ENCODE measurements at places on chromosomes 2 and 18.

- DNase-seq, result no peak
Observed at GRCh38 chr2:26317377-26318105, 28.4 kb upstream of the SELENOI start.

GRCh38 chr18:68263481-68263880 is 451.4 kb downstream of the TMX3 start:
- no peak for DNase-seq

- DNase-seq, result no peak
Observed at GRCh38 chr2:227479865-227480475, 8.0 kb downstream of the AGFG1 start.

DNA sequence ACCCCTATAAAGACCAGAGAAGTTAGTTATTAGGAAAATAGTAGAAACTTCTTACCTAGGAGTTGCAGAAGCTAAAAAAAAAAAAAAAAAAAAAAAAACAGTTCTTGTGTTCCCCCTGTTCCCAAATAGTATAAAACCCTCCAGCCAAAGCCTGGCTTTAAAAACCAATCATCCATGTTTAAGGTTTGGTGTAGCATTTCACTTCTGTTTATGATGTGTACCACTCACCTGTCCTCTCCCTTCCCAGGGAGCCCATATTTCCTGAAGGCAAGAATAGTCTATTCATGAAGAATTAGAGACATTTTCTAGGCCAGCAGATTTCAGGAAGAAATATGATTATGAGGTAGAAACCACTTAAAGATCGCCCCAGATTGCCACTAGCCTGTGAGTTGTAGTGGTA is 273.6 kb downstream of the SETBP1 start:
- peak; percentile 21 for DNase-seq

GRCh38 chr2:150286730-150287362 is 200.6 kb downstream of the RND3 start:
- DNase-seq, result no peak

GRCh38 chr2:174635776-174636404 is 38.3 kb upstream of the WIPF1 start:
- DNase-seq, result no peak

DNA sequence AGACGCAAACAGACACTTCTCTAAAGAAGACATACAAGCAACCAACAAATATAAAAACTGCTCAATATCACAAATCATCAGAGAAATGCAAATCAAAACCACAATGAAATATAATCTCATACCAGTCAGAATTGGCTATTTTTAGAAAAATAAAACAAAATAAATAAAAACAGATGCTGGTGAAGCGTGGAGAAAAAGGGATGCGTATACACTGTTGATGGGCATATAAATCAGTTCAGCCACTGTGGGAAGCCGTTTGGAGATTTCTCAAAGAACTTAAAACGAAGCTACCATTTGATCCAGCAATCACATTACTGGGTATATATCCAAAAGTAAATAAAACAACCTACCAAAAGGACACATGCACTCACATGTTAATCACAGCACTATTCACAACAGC is 206.2 kb downstream of the HNMT start:
- DNase-seq, result no peak

DNA sequence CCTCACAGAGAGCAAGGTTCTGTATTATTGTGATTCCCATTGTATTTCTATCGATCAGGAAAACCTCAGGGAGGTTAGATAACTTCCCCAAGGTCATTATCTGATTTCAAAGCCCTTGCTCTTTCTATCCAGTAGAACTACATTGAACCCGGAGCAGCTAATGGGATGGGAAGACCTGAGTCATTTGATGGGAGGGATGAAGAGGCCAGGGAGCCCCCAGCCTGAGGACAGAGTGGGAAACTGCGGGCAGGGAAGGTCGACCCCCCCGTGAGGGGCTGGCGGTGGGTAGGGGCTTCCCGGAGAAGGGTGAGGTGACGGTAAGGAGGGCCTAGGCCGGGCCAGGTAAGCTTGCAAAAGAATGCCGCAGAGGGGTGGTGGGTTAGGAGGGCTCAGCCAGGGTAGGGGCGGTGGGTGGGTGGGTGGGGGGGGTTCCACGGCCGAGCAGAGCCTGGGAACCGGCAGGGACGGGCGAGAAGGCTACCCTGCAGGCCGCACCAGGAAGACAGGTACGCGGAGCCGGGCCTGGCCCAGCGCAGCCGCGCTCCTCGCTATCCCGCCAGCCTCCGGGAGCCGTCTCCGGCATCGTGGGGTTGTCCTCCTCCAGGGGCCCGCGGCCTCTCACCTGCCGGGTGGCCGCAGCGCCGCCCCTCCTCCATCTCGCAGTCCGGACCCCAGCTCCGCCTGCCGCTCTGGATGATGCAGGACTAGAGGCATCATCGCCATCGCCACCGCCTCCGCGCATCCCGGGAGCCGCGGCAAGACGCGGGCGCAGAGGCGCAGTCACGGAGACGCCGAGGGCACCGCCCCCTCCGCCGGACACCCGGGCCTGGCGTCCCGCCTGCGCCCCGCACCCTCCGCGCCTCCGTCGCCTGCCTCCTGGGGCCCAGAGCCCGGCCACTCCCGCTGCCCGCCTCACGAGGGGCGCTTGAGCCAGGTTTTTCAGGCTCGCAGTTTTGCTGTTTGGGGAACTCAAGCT is at the start of gene GPR75:
TSS of gene GPR75 (minus strand) at position 762 of the 976 bp plus-strand sequence. CDS start 5,211 bp downstream, outside the sequence.
- DNase-seq, result no peak

- DNase-seq, result no peak
Observed at GRCh38 chr2:50215736-50216135, 816.2 kb downstream of the NRXN1 start.

DNA sequence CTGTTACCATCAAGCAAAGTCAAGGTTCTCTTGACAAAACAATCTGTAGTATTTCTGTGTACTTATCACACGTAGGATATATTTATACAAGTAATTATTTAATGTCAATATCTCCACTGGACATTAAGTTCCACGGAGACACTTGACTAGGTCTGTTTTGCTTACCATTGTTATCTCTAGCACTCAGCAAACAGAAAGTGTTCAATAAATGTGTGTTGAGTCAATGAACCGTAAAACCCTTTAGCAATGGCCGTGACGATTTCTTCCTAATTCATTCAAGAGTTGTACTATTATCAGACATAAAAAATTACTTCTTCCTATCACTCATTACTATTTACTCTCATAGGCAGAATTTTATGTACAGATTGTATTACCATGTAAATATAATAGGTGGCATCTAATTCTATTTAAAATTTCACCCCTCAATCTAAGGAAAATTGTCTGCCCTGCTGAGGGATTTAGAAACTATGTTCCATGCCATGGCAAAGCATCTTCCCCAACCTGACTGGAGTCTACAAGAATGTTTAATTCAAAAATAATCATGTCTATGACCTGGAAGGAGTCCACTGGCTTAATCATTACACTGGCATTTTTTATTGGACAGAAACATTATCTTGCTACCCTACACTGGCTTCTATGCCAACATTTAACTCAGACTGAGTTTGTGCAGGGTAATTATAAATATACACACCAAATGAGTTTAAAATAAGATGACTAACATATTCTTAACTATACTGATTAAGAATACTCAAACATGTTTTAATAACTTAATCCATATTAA is 301.9 kb downstream of the ZEB2 start:
- DNase-seq, result peak; percentile 82

DNA sequence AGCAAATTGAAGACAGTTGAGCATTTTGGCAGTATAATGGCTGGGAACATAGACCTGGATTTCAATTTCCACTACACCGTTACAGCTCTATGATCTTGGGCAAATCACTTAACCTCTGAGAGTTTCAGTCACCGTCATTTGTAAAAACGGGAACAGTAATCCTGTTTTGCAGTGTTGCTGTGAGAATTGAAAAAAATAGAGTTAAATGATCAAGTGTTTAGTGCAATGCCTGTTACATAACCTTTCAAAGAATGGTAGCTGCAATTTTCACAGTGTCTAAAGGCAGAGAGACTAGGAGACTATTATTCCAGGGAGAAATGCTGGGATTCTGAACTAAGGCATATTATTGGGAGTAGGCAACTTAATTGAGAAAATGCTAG is 2.0 kb downstream of the AGPS start:
- no peak for DNase-seq

- no peak for DNase-seq
Observed at GRCh38 chr2:162720559-162721271, 117.9 kb downstream of the KCNH7 start.

- no peak for DNase-seq
Observed at GRCh38 chr18:61637905-61638595, 254.8 kb downstream of the RNF152 start.

DNA sequence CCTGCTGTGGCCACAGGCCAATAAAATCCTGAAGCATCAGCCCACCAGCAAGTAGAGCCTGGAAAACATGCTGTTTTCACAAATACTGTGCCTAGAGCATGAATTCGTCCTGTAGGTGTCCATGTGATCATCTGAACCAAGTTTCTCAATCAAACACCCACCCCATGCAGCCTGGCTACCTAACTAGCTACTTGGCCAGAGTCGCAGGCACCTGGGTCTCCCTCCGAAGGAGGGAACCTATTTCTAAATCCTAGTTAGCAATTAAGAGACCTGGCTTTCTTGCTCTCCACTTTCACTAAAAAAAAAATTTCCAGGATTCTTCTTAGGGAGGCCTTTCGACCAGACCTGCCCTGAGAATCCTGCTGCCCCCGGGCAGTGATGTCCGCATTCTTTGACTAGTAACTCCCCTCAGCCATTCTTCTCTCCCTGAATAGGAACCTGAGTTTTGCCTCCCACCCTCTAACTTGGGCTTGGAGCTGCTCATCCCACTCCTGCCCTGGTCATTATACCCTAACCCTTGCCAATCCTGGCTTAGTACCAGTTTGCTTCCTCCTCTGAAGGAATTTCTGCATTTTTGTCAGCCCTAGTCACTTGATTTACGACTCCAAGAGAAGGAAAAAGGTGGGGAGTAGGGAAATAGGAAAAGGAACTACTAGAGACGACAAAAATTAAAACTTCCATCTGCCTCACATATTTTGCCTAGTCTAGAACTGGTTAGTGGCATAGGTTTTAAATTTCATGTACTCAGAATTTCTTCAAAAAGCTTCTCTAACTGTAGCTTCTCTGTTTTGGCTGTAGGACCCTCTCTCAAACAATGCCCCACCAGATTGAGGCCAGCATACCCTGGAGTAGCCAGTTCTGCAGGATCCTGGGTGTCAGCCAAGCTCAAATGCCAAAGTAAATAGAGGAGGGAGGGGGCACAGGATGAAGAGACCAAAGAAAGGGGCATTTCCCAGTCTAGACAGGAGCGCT is 25.4 kb upstream of the TANK start:
- DNase-seq, result no peak

DNA sequence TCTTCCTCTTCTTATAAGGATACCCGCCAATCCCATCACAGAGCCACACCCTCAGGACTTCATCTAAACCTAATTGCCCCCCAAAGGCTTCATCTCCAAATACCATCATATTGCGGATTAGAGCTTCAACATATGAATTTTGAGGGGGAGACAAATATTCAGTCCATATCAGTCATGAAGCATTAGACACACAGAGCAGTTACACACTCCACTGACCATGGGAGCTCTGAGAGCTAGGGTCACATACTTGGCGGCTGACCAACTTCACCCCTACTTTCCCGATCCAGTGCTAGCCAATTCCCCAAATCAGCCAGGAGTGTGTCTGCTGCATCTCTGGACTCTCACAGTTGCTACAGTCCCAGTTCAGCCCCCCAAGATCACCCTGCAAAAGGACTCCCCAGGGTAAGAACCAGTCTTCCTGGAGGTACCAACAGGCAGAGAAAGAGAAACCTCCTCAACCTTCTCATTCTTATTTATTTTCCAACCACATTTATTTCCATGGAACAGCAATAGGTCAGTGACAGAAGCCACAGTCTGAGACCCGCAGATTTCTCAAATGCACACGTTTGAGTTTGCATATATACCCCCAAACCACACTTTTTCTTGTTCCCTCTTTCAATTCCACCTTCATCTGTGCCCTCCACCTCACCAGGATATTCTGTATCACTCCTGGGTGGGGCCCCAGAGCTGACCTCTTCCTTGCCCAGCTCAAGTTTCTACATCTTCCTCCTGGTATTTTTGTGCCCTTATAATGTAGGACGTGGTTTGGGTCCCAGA is 33.3 kb downstream of the SPP2 start:
- no peak for DNase-seq

DNA sequence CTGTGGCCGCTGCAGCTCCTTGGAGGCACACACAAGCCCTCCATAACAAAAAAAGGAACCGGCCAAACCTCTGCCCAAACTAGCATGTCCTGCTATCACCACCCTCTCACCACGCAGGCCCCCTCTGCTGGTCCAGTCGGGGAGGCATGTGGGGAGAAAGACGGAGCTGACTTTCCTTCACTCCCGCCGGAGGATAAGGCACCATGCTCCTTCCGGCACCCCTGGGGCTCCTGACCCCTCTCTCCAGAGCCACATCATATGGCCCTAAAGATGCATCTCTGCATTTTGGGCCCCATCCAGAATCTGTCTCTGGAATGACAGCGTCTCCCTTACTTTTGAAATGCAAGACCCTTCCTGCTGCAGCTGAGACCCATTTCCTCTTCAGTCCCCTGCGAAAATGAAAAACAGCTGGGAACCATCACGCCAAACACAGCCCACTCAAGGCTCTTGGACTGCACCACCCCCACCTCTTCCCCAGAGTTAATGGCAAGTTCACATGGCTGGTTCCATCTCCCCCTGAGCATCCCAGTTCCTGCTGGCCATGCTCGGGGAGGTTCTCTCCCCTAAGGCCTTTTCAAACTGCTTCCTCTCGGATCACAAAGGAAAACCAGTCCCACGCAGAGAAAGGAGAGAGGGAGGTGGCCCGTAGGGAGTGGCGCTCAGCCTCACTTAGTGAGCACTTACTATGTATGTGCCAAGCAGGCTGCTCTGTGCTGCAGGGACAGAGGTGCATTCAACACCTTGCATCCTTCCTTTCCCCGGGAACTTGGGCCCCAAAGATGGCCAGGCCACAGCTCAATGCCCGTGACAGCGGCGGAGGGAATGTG is 35.2 kb upstream of the MLPH start:
- no peak for DNase-seq

GRCh38 chr2:157596992-157597681 is 31.5 kb downstream of the ACVR1C start:
- DNase-seq, result no peak

GRCh38 chr18:43277164-43277600 is at the start of gene SYT4:
Gene SYT4 (minus strand): TSS chr18:43277490. CDS start chr18:43277281, 209 bp downstream.
- peak; percentile 98 for DNase-seq

DNA sequence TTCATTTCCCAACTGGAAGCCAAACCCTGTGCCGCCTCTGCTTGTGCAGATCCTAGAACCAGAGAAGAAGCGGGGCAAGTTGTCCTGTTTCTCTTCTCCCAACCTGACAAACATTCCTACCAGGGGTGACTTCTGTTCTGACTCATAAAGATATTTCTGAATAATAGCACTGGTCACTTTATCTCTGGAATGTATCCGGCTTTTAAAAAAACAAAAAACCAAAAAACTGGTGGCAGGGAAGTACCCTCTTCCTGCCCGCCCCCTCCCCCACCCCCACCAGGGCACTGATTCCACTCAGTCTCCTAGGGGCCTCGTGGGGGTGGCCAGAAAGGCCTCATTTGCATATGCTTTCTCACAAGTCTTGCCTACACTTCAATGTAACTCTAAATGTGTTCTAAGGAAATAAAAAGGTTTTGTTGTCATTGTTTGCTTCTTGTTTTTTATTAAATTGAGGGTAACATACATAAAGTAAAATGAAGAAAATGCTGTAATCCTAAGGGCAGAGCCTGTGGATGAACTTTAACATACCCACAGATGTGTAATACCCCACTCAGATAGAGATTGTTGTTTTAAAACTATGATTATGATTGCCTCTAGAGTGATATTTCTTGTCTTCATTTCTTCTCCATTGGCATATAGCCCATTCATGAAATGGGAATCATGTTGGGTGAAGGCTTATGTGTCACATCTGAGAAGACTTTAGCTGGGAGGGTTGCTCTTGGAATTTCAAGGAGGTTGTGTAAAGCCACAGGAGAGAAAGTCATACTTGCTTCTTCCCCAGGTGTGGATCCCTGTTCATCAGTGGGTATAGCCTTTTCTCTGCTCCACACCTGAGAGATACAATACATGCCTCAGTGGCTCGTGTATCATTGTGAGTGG is 5.3 kb upstream of the FOSL2 start:
- no peak for DNase-seq
